A549 treated with GW870086 at 1 μM for 4 hours (cell line): ENCODE measurements at places on chromosomes 5 and 9. TPM values are rescaled to one million over a fixed set of nuclear protein-coding genes. Genes with fewer than 3 reads are reported as not detected.

MARCHF11 gene
- not detected in 5 replicates for total RNA-seq

CER1 gene
- total RNA-seq = not detected in 5 replicates

LMNB1 gene
- 55.0 to 69.6 TPM (median 57.8 TPM) in 5 replicates for total RNA-seq

GZMA gene
- total RNA-seq = not detected in 5 replicates
